ENCODE measurements at places on chromosomes 2 and 18.

- H3K27me3 ChIP-seq, result no peaks in the 10 kb centered on the region
- no peak for DNase-seq
- no peak overlapping the region for H3K4me3 ChIP-seq
- no peak overlapping the region for H3K27ac ChIP-seq
Observed at GRCh38 chr2:100845141-100845991, 25.4 kb downstream of the NPAS2 start.

DNA sequence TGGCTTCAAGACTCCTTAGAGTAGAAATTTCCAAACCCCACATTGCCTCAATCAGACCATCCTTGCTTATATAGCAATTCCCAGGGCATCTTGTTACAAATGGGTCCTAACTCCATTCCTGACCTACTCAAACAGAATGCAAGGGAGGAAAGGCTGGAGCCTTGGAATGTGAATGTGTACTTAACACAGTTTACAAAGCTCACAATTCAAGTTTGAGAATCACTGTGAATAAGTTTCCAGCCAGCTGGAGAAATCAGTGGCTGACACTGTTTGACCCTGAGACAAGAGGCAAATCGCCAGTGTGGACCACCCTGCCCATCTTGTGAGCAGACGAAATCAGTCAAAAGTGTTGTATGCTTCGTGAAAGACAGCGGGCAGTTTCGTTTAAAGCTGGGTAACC, 65.5 kb downstream of the SOWAHC start:
- peaks cover 4% of the 10 kb centered on the region for H3K27me3 ChIP-seq
- H3K27ac ChIP-seq, result no peak overlapping the region
- no peak overlapping the region for H3K4me3 ChIP-seq

GRCh38 chr2:203551778-203552177, 16.7 kb upstream of the RAPH1 start:
- no peaks in the 10 kb centered on the region for H3K36me3 ChIP-seq
- H3K27ac ChIP-seq, result no peak overlapping the region
- no peak overlapping the region for H3K4me3 ChIP-seq
- no peaks in the 10 kb centered on the region for H3K27me3 ChIP-seq
- H3K4me1 ChIP-seq, result no peaks in the 10 kb centered on the region

GRCh38 chr2:105143467-105144151, 97.9 kb upstream of the GPR45 start:
- H3K27ac ChIP-seq, result no peak overlapping the region
- no peaks in the 10 kb centered on the region for H3K4me1 ChIP-seq
